ENCODE measurements at places on chromosomes 2 and 18.

GRCh38 chr2:172013396-172013795 is 13.6 kb downstream of the METAP1D start:
- DNase-seq = no peak

- DNase-seq = no peak
Observed at GRCh38 chr2:72220170-72220569, 72.5 kb upstream of the CYP26B1 start.

GRCh38 chr2:112691881-112692281 is 28.9 kb upstream of the NT5DC4 start:
- DNase-seq = no peak

GRCh38 chr2:109377976-109378375 is 235.8 kb downstream of the SEPTIN10 start:
- DNase-seq = peak; percentile 38

- DNase-seq = no peak
Observed at GRCh38 chr18:50616484-50617048, 56.7 kb downstream of the MAPK4 start.

DNA sequence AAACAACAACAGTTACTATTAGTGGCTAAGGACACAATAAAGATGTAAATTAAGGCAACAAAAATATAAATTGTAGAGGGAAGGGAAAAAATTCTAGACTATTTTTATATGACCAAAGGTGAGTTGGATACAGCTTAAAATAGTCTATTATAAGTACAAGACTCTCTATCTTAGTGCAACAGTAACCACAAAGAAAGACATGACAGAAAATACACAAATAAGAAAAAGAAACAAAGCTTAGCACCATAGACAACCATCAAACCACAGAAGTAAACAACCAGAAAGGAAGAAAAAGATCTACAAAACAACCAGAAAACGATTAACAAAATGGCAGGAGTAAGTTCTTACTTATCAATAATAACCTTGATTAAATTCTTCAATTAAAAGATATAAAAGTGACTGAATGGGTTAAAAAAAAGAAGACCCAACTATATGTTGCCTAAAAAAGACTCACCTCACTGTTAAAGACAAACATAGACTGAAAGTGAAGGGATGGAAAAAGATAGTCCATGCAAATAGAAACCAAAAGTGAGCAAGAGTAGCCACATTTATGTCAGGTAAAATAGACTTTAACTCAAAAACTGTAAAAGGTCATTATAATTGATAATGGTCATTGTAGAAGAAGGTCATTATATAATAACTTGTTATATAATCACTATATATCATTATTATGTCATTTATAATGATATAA is 62.5 kb downstream of the USP40 start:
- DNase-seq = no peak

DNA sequence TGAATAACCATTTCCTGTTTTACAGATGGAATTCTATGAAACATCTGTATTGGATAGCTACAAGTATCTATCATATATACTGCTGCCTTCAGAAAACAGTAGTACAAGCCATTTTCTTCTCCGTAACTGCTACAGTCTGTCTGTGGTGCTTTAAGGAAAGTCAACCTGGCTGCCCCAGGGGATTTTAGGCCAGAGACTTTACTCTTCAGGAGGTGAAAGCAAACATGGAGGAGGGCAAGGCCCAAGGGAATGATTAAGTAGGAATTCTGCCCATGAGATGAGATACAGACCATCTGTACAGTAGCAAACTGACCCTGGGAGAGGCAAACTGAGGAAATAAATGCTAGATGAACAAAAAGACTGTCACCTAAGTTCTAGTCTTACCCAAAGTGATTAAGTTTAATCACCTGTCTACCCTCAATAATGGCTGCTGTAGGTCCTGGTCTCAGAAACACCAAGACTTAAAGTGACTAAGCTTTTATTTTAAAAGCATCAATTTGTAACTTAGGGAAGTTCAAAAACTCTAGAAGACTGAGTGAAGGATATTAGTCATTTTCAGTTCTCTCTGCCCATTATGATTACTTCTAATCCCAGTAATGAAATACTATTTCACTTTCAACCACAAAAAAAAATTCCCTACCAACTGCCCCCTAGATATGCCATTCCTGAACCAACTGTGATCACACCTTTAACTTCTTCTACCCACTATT is 14.8 kb downstream of the MBD2 start:
- DNase-seq = no peak

- no peak for DNase-seq
Observed at GRCh38 chr2:18975506-18976167, 382.8 kb downstream of the OSR1 start.

DNA sequence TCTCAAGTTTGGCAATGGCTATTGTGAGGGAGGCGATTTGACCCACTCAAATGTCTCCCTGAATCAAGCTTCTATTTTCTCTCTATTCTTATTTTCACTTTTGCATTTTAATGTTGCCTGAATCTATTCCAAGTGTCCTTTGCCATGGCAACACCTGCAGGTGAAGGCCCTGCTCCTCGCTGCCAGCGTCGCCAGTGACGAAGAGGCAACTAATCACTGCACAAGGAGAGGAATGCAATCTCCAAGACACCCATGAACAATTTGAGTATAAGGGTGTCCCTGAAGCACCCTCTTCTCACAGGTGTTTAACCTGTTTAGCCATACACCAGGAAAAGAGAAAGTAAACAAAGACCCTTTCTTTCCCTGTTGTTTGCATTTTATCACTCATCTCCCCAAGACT is 165.6 kb upstream of the VRK2 start:
- no peak for DNase-seq

Measured in activated effector memory CD4-positive, alpha-beta T cell treated with anti-CD3 and anti-CD28 coated beads, Interleukin-2, amount 50 U/mL, for 16 hours (primary cell).